Neural progenitor cell (in vitro differentiated cells): ENCODE measurements at places on chromosomes 1 and 21. TPM values are rescaled to one million over a fixed set of nuclear protein-coding genes. Genes with fewer than 3 reads are reported as not detected.

DNA sequence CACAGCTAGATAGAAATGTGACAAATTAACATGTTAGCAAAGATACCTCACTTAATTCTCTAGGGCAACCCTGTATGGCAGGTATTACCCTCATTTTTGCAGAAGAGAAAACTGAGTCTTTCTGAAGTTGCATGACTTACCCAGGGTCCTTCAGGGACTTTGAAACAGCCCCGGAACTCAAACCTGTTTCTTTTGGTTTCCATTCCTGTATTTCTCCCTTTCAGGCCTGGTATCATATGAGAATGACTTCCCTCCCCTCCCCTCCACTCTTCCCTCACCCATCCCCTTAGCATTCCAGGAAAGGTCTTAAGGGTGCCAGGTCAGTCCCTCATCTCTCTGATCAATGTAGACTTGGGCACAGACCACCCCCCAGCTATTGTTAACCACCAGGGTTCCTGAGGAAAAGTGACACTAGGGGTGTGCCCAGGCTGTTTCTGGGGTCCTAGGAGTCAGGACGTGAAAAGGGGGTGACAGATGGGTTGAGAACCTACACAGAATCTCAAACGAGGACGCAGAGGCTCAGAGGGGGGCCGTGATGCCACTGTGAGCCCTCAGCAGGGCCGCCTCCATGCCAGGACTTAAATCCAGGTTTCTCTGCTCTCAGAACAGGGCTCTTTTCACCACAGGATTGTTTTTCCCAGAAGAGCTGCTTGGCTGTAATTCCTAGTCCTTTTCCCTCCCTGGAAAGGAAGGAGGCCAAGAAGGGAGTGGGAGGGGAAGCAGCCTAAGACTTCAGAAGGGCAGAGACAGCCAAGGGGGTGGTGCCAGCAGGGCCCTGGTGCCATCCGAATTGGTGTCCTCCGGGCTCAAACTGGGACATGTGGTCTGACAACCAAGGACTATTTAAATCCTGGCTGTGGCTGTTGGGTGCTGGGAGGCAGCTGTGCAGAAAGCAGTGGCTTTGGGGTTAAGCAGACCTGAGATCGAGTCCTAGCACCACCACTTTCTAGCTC, 2.1 kb upstream of the WASF2 start:
- H3K4me3 ChIP-seq, result no peak overlapping the region
- H3K27me3 ChIP-seq, result no peaks in the 10 kb centered on the region
- H3K36me3 ChIP-seq, result no peaks in the 10 kb centered on the region

GRCh38 chr1:185498207-185498606, 181.2 kb upstream of the IVNS1ABP start:
- no peak for DNase-seq
- H3K27me3 ChIP-seq, result no peaks in the 10 kb centered on the region
- H3K27ac ChIP-seq, result no peak overlapping the region
- no peak overlapping the region for H3K4me3 ChIP-seq

GRCh38 chr1:236530286-236530685, 6.5 kb downstream of the LGALS8 start:
- H3K4me1 ChIP-seq, result no peaks in the 10 kb centered on the region
- no peak overlapping the region for H3K27ac ChIP-seq

GRCh38 chr1:150102986-150103385, 35.4 kb downstream of the VPS45 start:
- peaks cover 5% of the 10 kb centered on the region for H3K36me3 ChIP-seq
- no peak overlapping the region for H3K27ac ChIP-seq
- H3K4me3 ChIP-seq, result no peak overlapping the region
- DNase-seq, result no peak

DNA sequence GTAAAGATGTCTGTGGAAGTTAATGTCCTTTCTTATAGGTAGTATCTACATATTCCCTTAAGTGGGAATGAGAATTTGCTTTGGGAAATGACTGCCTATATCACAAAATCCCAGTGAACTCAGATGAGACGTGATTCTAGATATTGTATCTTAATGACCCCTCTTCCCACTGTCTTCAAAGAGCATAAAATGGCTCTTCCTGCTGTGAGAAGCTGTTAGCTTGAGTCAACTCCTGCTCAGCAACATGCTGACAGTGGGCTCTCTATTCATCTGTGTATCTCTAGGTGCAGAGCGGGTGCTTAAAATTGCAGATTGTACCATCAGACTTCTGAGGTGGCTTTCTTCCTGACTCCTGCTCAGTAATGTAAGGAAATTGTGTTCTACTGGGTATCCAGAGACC, 100.6 kb downstream of the SPAG17 start:
- no peaks in the 10 kb centered on the region for H3K4me1 ChIP-seq
- H3K27me3 ChIP-seq, result no peaks in the 10 kb centered on the region
- no peak overlapping the region for H3K27ac ChIP-seq
- no peak overlapping the region for H3K4me3 ChIP-seq

- H3K27ac ChIP-seq, result no peak overlapping the region
- H3K4me1 ChIP-seq, result no peaks in the 10 kb centered on the region
- H3K4me3 ChIP-seq, result no peak overlapping the region
- no peaks in the 10 kb centered on the region for H3K27me3 ChIP-seq
- H3K36me3 ChIP-seq, result no peaks in the 10 kb centered on the region
These were observed 81.6 kb upstream of the LRRC8D start for GRCh38 chr1:89739013-89739843.

The VWA5B1 gene
- total RNA-seq, result not detected in 2 replicates

The GBP5 gene
- not detected in 2 replicates for total RNA-seq

The CD244 gene
- not detected in 2 replicates for total RNA-seq

The HCN3 gene
- 1.9 and 5.9 TPM in 2 replicates for total RNA-seq
